Fibroblast of skin of abdomen (primary cell): ENCODE measurements at places on chromosomes 1 and 21.

GRCh38 chr1:145778146-145778540 is 45.8 kb downstream of the RNF115 start:
- peak; percentile 36 for DNase-seq

- DNase-seq = no peak
Measured at GRCh38 chr1:2805801-2806430, 4.4 kb upstream of the TTC34 start.

- no peak for DNase-seq
Measured at GRCh38 chr1:1099506-1100183, 16.2 kb downstream of the C1orf159 start.

- no peak for DNase-seq
Measured at GRCh38 chr21:15625363-15625762, 104.4 kb upstream of the USP25 start.

GRCh38 chr1:45669379-45669778 is 17.0 kb downstream of the GPBP1L1 start:
- DNase-seq = no peak

DNA sequence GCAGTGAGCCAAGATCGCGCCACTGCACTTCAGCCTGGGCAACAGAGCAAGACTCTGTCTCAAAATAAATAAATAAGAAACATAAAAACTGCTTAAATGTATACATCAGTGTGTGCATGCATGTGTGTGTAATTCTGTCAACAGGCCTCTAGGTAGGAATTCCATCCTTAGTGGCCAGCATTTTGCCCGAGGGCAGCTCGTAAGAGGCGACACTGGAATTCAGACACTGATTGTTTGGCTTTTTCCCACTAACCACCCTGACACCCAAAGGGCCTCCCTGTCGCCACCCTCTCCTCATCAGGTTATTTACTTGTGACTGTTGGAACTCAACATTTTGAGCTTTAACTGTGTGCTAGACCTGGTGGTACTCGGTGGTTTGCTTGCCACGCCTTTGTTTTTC is 64.0 kb upstream of the KIF1B start:
- DNase-seq = no peak

GRCh38 chr1:178076607-178077006 is 17.3 kb upstream of the RASAL2 start:
- DNase-seq = no peak

DNA sequence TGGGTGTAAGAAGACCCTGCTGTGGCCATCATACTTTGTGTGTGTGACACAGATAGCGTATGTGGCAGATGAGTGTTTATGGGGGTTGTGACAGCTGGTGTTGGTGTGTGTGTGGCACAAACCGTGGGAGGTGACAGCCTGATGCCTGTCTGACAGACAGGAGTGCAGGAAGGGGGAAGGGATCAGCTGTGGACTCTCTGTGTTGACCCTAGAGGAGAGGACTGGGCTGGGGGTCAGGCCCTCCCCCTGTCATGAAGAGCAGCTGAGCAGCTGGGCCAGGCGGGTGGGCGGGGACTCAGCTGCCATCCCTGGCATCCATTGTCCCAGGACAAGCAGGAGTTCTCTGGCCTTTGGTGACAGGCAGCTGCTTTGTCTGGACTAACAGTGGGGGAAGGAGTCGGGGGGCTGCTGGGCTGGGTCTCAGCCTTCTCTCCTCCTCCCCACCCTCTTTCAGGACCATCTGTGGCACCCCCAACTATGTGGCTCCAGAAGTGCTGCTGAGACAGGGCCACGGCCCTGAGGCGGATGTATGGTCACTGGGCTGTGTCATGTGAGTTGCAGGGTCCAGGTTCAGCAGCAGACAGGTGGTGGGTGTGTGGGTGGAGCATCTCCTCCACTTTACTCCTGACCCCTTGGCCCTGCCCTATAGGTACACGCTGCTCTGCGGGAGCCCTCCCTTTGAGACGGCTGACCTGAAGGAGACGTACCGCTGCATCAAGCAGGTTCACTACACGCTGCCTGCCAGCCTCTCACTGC is 2.3 kb downstream of the PLK3 start:
- DNase-seq = no peak

DNA sequence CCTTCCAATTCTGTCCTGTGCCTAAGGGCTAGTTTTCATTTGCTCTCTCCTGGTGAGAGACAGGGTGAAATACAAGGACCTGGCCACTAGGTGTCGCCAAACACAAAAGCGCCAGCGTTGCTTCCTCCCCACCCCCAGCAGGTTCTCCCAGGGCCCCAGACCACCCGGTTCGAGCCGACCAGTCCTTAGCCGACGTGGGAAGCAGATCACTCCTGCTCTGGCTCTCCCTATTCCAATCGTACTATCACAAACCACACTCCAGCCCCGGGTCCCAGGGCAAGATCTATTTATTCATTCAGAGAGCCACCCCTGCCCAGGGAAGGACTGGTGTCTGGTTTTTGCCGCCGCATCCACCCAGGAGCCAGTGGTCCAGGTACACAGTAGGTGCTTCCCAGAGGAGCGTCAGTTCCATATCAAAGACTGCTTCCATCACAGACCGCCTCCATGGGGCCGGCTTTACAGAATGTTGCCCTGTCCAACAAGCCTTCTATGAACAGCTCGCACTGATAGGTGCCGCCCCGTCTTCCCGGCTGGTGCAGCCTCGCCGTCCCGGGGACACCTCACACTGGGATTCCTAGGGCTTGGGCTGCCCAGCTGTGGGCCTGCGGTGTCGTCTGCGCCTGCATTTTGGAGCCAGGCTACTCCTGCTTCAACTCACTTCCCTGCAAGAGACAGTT is 35.0 kb downstream of the CTNNBIP1 start:
- DNase-seq = peak; percentile 71

DNA sequence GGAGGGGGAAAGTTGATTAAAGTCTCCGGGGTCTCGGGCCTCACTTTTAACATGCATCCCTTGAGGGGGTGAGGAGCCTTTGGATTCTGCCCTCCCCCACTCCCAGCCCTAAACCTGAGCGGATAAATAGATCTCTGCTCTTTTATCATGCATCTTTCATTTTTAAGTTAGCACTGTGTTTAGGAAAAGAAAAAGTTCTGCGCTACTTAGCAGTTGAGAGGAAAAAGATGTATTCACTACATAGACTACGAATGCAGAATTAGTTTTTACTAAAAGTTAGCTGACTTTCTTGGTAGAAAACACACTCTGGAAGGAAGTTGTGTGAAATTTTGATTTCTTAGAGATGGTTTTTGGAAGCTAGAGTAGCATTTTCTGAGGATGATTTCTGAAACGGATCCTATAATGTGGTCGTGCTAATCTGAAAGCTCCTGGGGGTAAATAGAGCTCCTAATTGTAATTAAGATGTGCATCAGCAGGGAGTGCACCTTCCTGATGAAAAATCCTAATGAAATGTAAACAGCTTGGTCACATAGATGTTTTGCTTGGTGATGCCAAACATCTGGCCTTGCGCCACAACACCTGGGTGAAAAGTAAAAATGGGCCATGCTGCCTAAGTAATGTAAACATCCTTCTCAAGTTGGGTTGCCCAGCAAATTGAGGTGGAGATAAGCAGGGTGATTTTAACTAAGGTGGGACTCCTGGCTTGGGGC is 1.8 kb downstream of the ROR1 start:
- DNase-seq = no peak

DNA sequence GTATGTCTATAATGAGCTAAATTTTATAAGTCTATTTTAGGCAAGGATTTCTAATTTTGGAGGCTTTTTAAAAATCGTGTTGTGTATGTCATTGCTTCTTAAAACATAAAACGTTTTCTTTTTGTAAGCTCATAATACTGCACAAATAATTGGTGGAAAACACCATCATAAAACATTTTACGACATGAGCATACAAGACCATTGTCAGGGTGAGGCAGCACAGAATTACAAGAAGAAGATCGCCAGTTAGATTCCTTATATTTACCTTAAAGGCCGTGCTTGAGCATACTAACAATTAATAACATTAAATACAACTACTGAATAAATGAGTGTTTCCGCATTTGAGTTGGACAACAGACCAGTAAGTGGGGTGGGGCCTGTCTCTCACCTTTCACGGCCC is 19.1 kb upstream of the LMX1A start:
- no peak for DNase-seq

GRCh38 chr1:153032073-153032472 is 1.1 kb downstream of the SPRR1B start:
- no peak for DNase-seq

- DNase-seq = no peak
Measured at GRCh38 chr1:175600721-175601440, 142.5 kb downstream of the TNR start.

GRCh38 chr21:25421321-25422028 is 185.8 kb downstream of the MRPL39 start:
- DNase-seq = peak; percentile 61

GRCh38 chr1:108028841-108029388 is 63.9 kb upstream of the VAV3 start:
- DNase-seq = no peak

DNA sequence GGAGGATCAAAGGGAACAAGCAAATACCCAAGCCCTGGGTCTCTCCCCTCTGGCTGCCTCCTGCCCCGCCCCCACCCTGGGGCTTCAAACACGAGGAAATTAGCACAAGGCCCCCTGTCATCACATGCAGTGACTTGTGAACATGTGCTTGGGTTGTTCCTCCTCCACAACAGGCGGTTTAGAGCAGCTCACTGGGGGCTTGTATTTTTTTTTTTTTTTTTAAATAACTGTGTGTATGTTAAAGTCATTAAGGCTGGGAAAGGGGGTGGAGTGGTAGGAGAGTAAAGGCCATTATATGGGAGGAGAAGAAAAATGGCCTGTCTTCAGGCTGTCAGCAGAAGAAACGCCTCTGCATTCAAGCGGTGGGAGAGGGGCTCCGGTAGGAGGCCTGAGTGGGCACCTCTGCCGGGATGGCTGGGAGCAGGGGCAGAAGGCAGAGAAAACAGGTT is 64.2 kb downstream of the PLXNA2 start:
- no peak for DNase-seq

DNA sequence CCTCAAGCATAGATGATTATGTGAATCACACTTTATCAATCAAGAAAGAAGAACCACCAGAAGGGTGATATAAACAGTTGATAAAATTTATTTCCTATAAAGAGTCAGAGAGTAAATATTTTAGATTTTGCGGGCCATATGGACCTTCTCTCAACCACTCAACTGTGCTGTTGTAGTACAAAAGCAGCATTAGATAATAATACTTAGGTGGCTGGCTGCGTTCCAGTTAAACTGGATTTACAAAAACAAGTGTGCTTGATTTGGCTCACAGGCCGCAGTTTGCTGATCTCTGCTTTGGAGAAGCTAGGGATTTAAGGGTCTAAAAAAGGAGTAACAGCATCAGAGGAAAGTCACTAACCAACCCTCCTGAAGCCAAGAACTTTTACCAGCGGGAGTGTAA is 1406.0 kb downstream of the KCNT2 start:
- peak; percentile 4 for DNase-seq

DNA sequence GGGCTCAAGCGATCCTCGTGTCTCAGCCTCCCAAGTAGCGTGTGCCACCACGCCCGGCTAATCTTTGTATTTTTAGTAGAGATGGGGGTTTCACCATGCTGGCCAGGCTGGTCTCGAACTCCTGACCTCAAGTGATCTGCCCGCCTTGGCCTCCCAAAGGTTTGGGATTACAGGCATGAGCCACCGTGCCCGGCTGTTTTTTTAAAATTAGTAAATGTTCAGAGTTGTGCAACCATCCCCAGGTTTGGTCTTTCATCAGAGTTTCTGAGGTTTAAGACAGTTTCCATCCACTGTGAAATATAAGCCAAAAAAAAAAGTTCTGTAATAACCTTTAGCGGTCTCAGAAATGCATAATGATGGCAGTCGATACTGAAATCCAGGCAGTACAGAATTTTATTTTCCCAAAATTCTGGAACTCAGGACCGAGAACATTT is 550 bp upstream of the SYT11 start:
- DNase-seq = no peak

DNA sequence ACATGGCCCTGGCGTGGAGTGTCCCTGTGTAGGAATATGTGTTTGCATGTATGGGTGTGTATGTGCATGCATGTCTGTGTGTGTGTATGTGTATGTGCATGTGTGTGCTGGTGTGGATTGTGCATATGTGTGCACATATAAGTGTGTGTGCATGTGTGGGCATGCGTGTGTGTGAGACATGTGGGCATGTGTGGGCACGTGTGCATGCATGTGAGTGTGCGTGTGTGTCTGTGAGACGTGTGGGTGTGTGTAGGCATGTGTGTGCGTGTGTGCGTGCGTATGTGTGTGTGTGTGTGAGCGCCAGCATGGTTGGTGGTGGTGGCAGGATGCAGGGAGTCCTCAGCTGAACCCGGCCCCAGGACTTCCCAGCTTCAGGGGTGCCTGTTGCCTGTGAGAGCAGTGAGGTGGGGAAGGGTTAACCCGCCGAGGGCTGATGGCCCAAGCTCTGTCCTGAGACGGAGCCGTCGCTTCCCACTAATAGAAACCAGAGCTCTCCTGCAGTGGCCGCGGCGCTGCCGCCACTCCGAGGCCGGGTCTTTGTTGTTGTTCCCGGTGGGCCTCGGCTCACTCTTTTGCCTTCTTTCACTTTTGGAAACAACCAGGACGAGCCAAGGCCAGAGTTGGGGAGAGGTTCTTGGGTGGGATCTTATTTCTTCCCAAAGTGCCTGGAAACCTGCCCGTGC is 143.6 kb upstream of the ARHGEF16 start:
- DNase-seq = no peak

- no peak for DNase-seq
Measured at GRCh38 chr1:209404577-209404976, 178.9 kb upstream of the CAMK1G start.

DNA sequence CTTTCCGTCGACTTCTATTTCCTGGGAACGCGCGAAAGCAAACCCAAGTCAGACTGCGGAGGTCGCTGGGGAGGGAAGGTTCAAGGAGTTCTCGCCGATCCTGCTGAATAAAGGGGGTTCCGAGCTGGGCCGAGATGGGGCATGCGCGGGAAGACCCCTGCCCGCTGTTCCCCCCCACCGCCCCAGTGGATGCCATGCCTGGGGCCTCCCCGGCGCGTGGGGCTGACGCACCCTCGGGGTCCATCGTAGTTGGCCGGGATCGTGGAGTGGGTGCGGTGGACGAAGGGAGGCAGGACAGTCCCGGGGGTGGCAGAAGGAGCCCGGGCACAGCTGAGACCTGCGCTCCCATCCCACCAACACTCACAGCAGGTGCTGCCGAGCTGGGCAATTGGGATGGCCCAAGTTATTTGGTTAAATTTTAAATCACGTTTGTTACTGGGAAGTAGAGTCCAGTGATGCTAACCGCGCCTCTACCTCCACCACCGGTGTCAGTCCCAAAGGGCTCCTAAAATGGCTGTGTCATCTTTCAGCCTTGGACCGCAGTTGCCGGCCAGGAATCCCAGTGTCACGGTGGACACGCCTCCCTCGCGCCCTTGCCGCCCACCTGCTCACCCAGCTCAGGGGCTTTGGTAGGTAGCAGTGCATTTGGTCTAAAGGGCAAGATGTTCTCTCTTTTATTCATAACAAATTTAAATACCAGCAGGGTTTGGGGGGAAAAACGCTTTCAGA is 801 bp downstream of the MX1 start:
- no peak for DNase-seq

- DNase-seq = peak; percentile 48
Measured at GRCh38 chr1:72435025-72435424, 152.7 kb upstream of the NEGR1 start.
